ENCODE measurements at places on chromosomes 7 and 10.

- no peak overlapping the region for H3K4me3 ChIP-seq
- H3K27me3 ChIP-seq = peaks cover 19% of the 10 kb centered on the region
- no peaks in the 10 kb centered on the region for H3K36me3 ChIP-seq
- H3K4me1 ChIP-seq = no peaks in the 10 kb centered on the region
Observed at GRCh38 chr7:29892231-29892630, 85.9 kb downstream of the WIPF3 start.

GRCh38 chr7:45196374-45196773 lies 38.8 kb downstream of the RAMP3 start:
- no peaks in the 10 kb centered on the region for H3K36me3 ChIP-seq
- no peak for DNase-seq
- no peak overlapping the region for H3K27ac ChIP-seq
- H3K27me3 ChIP-seq = peaks cover 36% of the 10 kb centered on the region
- H3K4me3 ChIP-seq = no peak overlapping the region
- H3K4me1 ChIP-seq = peaks cover 5% of the 10 kb centered on the region

DNA sequence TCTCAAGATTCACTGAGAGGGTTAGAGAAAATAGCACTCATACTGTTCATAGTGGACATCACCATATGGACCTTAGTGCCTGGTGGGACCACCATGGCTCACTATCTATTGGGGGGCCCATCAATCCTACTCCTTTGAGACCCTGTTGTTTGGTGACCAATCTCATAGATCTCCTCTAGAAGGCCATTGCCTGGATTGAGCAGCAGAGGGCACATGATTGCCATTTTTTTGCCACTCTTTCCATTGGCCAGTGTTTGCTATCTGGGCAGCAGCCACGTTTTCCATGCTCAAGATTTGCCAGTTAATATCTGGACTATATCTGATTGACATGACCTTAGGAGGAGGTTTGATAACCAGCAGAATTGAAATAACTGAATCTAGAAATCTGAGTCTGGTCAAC lies 244.5 kb downstream of the ITGB1 start:
- H3K27ac ChIP-seq = no peak overlapping the region
- H3K36me3 ChIP-seq = peaks cover 2% of the 10 kb centered on the region
- H3K4me1 ChIP-seq = no peaks in the 10 kb centered on the region
- no peaks in the 10 kb centered on the region for H3K27me3 ChIP-seq

- no peak overlapping the region for H3K27ac ChIP-seq
- no peaks in the 10 kb centered on the region for H3K36me3 ChIP-seq
- DNase-seq = no peak
- peaks cover 12% of the 10 kb centered on the region for H3K27me3 ChIP-seq
- no peak overlapping the region for H3K4me3 ChIP-seq
Observed at GRCh38 chr7:110637252-110637651, 453.7 kb upstream of the LRRN3 start.

GRCh38 chr10:26423722-26424121 lies 14.4 kb upstream of the APBB1IP start:
- DNase-seq = no peak
- H3K4me1 ChIP-seq = peaks cover 4% of the 10 kb centered on the region
- H3K27me3 ChIP-seq = no peaks in the 10 kb centered on the region
- H3K36me3 ChIP-seq = no peaks in the 10 kb centered on the region
- H3K27ac ChIP-seq = no peak overlapping the region

DNA sequence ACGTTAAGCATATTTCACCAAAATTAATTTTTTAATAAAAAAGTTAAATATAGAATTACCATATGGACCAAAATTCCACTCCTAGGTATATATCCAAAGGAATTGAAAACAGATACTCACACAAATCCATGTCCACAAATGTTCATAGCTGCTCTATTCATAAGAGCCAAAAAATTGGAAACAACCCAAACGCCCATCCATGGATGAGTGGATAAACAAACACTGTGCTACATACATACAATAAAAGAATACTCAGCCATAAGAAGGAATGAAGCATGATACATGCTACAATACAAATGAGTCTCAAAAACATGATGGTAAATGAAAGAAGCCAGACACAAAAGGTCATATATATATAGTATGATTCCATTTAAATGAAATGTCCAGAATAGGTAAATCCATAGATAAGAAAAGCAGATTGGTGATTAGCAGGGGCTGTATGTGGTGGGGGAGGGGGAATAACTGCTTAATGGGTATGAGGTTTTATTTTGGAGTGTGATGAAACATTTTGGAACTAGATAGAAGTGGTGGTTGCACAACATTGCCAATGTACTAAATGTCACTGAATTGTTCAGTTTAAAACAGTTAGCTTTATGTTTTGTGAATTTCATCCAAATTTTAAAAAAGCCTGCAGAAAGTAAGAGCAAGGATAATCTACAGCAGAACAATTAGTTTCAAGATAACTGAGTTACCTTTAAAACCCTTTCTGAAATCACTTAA lies 101.2 kb upstream of the EFCAB10 start:
- no peak overlapping the region for H3K4me3 ChIP-seq
- H3K27ac ChIP-seq = no peak overlapping the region
- DNase-seq = no peak
- peaks cover 45% of the 10 kb centered on the region for H3K4me1 ChIP-seq

DNA sequence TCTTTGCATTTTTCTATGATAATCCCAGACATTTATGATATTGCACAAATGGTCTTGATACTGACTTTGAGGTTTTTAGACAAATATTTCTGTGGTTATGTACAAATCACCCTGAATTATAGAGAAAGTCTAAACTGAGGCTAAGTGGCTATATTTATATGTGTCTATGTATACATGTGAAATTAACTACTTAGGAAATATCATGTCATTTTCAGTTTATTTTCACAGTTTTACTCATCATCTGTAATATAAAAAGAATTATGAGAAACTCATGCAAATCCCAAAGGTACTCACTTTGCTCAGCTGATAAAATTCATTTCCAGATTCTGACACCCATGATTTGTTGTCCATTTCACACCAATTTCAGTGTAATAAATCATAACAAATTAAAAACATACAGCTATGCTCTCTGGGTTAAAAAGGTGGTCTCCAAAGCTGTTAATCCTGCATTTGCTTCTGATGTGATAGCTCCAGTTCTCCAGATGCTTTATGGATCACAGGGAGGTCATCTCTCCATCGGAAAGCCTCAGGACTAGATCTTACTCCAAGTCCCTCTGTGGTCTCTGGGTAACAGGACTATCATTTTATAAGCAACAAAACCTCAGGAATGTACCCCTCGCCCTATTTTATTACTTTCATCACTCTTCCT lies 673.9 kb downstream of the PARD3 start:
- DNase-seq = no peak
- peaks cover 2% of the 10 kb centered on the region for H3K36me3 ChIP-seq
- peaks cover 44% of the 10 kb centered on the region for H3K27me3 ChIP-seq
- H3K27ac ChIP-seq = no peak overlapping the region
- peaks cover 2% of the 10 kb centered on the region for H3K4me1 ChIP-seq

- peaks cover 12% of the 10 kb centered on the region for H3K36me3 ChIP-seq
- no peak overlapping the region for H3K4me3 ChIP-seq
- H3K4me1 ChIP-seq = peaks cover 11% of the 10 kb centered on the region
- H3K27me3 ChIP-seq = peaks cover 10% of the 10 kb centered on the region
- DNase-seq = no peak
Observed at GRCh38 chr10:123379156-123379555, 225.0 kb downstream of the BUB3 start.

DNA sequence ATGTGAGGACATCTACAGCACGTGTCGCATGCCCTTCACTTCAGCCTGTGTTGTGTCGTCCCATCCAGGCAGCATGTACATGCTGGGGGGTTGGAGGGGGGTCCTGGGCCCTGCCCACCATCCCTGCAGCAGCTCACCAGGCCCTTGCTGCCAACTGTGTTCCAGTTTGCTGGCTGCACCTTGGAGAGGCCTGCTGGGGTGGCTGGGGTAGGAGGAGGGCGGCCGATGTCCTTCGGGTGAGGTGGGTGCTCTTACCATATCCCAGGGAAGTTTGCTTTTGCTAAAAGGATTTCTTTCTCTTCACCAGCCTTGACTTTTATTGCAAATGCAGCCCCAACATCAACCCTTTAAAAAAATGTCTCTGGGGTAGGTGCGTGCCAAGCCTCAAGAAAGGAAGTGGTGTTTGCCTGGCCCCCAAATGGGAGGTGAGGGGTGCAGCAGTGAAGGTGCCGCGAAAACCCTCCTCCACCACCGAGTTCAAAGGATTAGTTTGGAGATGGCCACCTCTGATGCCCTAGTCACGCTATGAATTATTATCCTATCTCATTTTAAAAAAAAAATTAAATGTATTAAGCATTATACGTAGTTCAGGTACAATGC lies 165.8 kb upstream of the KLF6 start:
- no peak for DNase-seq
- peak overlapping the region; percentile 96 for H3K27ac ChIP-seq
- no peak overlapping the region for H3K4me3 ChIP-seq
- peaks cover 25% of the 10 kb centered on the region for H3K4me1 ChIP-seq
- no peaks in the 10 kb centered on the region for H3K36me3 ChIP-seq

- no peaks in the 10 kb centered on the region for H3K36me3 ChIP-seq
- H3K4me3 ChIP-seq = no peak overlapping the region
- no peaks in the 10 kb centered on the region for H3K27me3 ChIP-seq
- H3K27ac ChIP-seq = no peak overlapping the region
- no peaks in the 10 kb centered on the region for H3K4me1 ChIP-seq
Observed at GRCh38 chr7:82419200-82419599, 24.4 kb downstream of the CACNA2D1 start.

DNA sequence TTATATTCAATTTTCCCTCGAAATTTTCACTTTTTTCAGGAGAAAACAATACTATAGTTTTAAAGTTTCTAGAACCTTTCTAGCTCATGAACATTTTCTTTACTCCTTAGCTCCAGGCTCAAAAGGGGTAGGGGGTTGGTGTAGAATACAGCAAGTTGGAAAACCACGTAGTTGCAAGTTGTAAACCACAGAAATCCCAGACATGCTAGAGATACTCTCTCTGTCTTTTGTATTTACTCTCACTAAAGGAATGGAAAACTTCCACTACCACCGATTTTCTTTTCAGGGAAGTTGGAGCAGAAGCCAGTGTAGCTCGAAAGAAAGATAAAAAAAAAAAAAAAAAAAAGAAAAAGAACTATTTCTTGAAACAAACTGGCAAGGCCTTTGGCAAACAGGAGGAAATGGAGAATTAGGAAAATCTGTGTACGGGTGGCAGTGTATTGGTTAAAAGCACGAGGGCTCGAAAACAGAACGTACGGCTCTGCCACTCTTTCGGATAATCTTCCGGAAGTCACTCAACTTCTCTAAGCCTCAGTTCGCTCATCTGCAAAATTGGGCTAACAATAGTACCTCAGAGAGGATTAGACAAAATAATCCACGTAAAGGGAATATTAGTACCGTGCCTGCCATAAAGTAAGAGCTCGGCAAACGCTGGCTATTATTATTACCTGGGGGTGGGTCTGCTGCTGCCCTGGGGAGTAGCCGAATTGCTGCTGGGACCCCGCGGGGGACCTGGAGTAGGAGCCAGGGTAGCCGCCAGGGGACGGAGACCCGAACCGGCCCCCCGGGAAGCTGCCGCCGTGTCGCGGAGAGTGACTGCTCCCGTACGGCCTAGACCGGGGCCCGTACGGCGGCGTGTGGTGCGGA lies 628 bp downstream of the MPLKIP start:
- no peak for DNase-seq
- peak overlapping the region; percentile 91 for H3K4me3 ChIP-seq
- H3K36me3 ChIP-seq = no peaks in the 10 kb centered on the region
- peaks cover 15% of the 10 kb centered on the region for H3K4me1 ChIP-seq
- peaks cover 7% of the 10 kb centered on the region for H3K27me3 ChIP-seq

- no peak overlapping the region for H3K27ac ChIP-seq
- H3K4me1 ChIP-seq = no peaks in the 10 kb centered on the region
- peaks cover 38% of the 10 kb centered on the region for H3K27me3 ChIP-seq
- no peaks in the 10 kb centered on the region for H3K36me3 ChIP-seq
- no peak for DNase-seq
Observed at GRCh38 chr10:71312811-71313789, 6.0 kb upstream of the SLC29A3 start.

DNA sequence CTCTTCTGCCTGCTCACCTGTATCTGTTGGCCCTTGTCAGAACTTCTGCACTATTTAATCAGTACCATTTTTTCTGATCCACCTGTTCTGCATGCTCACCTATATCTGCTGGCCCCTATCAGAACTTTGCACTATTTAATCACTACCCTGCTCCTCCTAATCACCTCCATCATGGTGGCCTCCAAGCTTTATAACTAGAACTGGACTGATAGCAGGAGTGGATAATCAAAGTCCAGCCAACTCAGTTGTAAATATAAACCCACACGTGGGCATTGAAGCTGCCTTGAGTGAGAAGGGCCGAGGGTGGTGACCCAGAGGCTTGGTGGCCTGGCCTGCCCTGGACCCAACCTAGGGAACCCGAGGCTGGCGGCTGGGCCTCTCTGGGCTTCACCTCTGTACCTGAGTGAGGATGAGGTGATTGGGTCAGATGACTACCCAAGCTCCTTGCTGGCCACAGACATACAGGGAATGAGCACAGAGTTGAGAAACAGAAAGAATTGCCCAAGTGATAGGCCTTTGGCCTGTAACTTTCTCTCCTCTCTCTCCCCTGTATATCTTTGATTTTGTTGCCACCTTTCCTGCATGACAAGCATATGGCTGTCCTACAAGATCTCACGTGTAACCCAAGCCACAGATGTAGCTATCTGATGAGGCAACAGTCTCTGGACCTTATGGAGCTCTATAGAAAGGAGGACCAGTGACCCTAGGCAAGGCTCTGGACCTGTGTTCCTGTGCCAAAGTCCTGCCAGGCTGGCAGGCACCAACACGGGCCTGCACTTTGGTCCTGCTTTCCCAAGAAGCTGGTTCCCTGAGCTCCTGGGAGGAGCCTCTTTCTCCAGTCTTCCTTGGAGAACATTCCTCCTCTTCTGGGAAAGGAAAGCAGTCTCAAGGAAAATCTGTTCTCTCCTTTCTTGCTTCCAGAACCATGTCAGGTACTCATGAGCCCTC lies 23.4 kb upstream of the FAM3C start:
- no peak overlapping the region for H3K27ac ChIP-seq
- DNase-seq = no peak
- peaks cover 14% of the 10 kb centered on the region for H3K27me3 ChIP-seq
- H3K4me3 ChIP-seq = no peak overlapping the region
- peaks cover 3% of the 10 kb centered on the region for H3K36me3 ChIP-seq

- H3K4me3 ChIP-seq = no peak overlapping the region
- no peaks in the 10 kb centered on the region for H3K36me3 ChIP-seq
- H3K4me1 ChIP-seq = no peaks in the 10 kb centered on the region
- H3K27ac ChIP-seq = no peak overlapping the region
- DNase-seq = no peak
- peaks cover 21% of the 10 kb centered on the region for H3K27me3 ChIP-seq
Observed at GRCh38 chr10:31657434-31657872, 271.2 kb downstream of the ARHGAP12 start.

DNA sequence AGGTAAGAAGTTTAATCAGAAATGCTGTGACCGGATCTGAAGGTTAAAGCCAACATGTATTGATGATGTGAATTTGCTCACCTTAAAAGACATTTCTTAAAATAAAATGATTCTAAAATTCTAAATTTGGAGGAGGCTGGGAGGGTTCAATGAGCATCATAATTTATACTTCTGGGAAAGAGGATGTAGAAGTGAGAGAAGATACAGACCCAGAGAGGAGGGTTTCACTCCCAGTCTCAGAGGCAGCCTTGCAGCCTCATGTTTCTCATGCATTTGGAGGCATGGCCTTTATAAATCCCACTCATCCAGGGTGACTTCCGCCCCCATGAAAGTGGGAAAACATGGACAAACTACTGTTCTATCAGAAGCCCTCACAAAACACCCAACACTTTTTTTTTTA lies 305.6 kb upstream of the PITRM1 start:
- H3K36me3 ChIP-seq = no peaks in the 10 kb centered on the region
- DNase-seq = no peak
- peaks cover 10% of the 10 kb centered on the region for H3K27me3 ChIP-seq
- peaks cover 17% of the 10 kb centered on the region for H3K4me1 ChIP-seq
